ENCODE measurements at places on chromosomes 13 and 19.

- no peak for DNase-seq
Observed at GRCh38 chr19:38759590-38760003, 13.7 kb downstream of the LGALS7 start.

DNA sequence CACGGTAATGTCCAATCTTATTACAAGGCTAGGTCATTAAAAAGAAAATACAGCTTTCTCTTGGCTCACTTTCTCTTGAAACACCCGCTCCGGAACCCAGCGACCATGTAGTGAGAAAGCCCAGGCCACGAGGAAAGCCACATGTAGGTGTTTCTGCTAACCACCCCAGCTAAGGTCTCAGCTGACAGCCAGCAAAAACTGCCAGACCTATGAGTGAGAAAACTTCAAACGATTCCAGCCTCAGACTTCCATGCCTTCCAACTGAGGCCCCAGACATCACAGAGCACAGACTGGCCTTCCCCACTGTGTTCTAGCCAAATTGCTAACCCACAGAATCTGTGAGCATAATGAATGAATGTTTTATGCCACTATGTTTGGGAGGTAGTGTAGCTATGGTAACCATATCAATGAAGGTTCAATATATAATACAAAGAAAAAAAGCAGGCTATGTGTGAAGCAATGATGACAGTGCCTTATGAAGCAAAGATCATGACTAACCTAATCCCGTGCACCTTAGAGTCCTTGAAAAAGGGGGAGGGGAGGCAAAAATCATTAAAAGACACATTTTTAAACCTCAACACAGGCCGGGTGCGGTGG lies 11.9 kb upstream of the TPTE2 start:
- DNase-seq, result no peak

- DNase-seq, result no peak
Observed at GRCh38 chr13:20671789-20672188, 31.7 kb upstream of the IL17D start.

DNA sequence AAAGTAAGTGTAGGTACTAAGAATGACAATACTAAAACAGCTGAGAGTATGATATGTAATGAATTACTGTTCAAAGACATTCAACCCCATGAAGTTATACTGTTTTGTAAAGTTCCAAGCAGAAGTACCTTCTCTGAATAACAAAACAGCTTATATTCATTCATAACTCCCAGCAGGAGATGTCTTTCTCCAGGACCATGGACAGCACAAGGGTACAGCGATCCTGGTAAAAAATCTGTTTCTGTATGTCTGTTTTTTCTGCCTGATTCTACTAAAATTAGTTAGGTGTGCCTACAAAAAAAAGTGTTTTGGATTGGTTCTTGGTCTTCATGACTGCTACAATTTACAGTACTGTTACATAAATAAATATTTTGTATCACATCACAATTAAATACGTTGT lies 172.5 kb upstream of the SLITRK5 start:
- no peak for DNase-seq

DNA sequence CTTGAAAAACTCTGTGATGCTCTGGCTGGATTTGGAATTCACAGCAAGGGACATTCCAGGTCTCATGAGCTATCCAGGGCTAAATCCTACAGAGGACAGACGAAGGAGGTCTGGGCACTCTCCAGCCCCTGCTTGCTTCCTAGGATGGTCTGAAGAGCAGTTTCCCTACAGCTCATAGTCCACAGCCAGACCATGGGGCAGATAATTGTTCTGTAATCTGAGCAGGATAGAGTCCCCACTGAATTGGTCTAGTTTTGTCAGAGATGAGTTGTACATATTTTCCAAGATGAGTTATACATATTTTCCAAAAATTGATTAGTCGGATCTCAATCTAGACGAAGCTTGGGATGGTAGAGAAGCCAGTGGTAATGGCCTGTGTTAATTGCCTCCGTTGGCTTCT lies 75.6 kb downstream of the C13orf42 start:
- no peak for DNase-seq

- no peak for DNase-seq
Observed at GRCh38 chr13:114249077-114249476, 14.4 kb downstream of the CDC16 start.
